ENCODE measurements at places on chromosomes 16 and 17.

GRCh38 chr16:23947838-23948237, 112.1 kb downstream of the PRKCB start:
- no peak for DNase-seq

DNA sequence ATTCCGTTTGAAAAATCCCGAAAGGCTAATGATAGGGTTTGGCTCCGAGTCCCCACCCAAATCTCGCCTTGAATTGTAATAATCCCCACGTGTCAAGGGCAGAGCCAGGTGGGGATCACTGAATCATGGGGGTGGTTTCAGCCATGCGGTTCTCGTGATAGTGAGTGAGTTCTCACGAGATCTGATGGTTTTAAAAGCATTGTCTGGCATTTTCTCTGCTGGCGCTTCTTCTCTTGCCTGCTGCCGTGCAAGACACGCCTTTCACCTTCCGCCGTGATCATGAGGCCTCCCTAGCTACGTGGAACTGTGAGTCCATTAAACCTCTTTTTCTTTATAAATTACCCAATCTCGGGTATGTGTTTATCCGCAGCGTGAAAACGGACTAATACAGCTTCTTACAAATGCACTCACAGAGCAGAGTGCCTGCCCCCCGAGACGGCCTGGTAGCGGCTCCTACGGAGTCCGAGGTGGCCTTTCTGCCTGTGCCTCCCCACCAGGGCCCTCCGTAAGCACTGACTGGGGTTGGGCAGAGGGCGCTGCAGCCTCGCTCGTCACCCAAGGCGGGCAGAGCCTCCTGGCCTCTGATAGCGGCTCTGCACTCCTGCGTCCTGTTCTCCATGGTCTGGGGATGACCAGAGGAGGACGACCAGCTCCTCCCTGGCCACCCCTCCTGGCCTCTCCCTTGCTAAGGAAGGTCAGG, 131.7 kb downstream of the FOXL1 start:
- DNase-seq, result no peak

GRCh38 chr17:3657588-3657869, 10.8 kb downstream of the TAX1BP3 start:
- DNase-seq, result no peak

DNA sequence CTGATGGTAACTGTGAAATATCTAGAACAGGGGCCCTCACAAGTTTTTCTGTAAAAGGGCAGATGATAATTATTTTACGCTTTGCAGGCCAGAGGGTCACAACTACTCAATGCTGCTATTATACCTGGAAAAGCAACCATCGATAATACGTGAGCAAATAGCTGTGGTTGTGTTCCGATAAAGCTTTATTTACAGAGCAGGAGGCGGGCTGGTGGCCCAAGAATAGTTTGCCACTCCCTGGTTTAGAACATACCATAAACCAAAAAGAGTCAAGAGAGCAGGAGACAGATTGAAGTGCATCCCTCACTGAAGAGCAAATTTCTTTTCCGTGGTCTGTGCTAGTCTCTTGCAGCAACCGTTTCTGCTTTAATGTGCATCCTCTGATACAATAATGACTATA, 77.9 kb upstream of the DYNLRB2 start:
- no peak for DNase-seq

- no peak for DNase-seq
Observed at GRCh38 chr17:11366272-11366850, 125.3 kb downstream of the SHISA6 start.

DNA sequence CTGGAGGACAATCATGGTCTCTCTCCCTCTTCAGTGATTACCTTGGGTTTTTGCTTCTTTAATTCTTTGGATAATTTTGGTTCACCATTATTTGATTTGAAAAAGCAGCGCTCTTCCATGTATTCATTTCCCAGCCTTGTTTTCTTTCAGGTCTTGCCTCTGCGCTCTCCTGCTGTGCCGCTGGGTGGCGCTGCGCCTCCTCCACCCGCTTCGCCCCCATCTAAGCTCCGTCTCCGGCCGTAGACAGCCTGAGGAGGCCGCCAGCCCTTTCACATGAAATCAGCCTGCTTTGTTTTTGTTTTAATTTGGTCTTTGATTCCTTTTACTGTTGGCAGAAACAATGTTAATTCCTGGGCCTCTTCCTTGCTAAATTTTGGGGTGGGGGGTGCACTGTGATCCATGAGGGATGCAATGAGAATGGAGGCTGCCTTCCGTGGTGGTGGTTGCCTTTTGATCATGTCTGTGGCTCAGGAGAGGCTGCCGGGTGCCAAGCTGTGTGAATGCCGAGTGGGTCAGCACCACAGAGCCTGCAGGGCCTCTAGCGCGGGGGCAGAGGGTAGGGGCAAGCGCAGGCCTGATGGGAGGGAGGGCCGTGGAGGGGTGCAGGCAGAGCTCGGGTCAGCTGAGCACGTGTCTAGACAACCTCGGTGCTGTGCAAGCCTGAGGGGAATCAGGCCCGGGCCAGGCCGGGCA, 64.1 kb downstream of the PLD6 start:
- peak; percentile 78 for DNase-seq

GRCh38 chr16:60204181-60204580, 1470.1 kb upstream of the GOT2 start:
- DNase-seq, result no peak

GRCh38 chr16:16033208-16033717, 83.8 kb downstream of the ABCC1 start:
- no peak for DNase-seq

GRCh38 chr17:63039899-63040602, 74.0 kb downstream of the TANC2 start:
- no peak for DNase-seq

- no peak for DNase-seq
Observed at GRCh38 chr16:73159296-73159695, 111.4 kb upstream of the ZFHX3 start.

- no peak for DNase-seq
Observed at GRCh38 chr16:55487048-55487803, 8.2 kb downstream of the MMP2 start.

GRCh38 chr17:57915544-57915943, 39.7 kb downstream of the CUEDC1 start:
- no peak for DNase-seq

DNA sequence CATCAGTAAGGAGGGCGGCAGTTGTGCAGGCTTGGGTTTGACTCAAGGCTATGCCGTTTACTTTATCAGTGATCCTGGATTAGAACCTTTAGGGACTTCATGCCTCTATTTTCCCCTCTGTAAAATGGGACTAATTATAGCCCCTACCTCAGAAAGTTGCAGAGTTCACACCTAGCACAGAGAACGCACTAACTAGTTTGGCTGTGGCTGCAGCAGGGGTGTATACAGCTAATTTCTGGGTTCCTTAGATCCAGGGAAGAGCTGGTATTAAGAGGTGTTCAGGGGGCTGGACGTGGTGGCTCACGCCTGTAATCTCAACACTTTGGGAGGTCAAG, 267.3 kb downstream of the CPPED1 start:
- DNase-seq, result no peak

DNA sequence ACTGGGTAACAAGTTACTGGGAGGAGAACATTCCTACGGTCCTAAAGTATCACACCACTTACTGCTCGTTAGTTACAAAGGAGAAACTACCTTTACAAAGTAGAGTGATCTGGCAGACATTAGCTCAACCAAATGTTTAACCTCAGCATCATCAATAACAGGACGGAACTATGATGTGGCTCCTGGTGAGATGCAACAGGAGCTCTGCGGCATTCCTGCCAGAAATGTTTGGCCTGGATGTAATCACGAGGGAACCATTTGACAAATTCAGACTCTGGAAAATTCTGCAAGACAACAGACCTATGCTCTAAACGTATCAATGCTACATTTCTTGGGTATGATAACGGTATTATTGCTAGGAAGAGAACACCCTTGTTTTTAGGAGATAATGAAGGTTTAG, 80.4 kb downstream of the MRM3 start:
- no peak for DNase-seq

DNA sequence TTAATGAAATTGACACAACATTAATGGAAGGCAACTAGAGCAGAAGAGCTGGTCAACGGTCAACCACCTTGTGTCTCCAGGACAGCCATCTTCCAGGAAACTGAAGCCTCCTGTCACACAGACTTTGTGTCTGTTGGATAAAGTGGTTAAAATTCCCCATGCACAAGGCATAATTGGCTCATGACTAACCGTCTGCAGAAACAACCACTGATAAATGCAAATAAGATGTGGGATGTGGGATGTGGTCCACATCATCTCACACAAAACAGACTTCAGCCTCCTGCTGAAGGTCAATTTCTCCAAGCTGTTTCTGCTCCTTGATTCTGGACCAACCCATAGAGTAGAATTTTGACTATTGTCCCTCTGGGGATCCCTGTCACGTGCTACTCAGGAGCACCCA, 26.9 kb upstream of the XYLT1 start:
- no peak for DNase-seq

- DNase-seq, result no peak
Observed at GRCh38 chr17:59651346-59651745, 31.7 kb downstream of the CLTC start.

GRCh38 chr16:71807905-71808592, 585 bp downstream of the AP1G1 start:
- DNase-seq, result peak; percentile 6

- DNase-seq, result no peak
Observed at GRCh38 chr16:67370661-67371060, 22.6 kb downstream of the TPPP3 start.

DNA sequence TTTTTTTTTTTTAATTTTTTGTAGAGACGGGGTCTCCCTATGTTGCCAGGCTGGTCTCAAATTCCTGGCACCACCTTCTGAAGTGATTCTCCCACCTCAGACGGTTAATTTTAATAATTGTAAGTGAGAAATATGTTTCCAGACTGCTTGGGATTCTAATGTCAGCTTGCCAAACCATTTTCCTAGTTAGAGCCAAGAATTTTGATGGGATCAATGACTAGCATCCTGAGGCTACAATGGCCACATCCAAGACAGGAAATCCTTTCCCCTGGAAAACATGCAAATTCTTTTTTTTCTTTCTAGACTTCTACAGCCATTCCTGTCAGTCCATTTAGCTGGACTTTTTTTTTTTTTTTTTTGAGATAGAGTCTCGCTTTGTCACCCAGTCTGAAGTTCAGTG, 32.6 kb downstream of the IGF2BP1 start:
- no peak for DNase-seq

DNA sequence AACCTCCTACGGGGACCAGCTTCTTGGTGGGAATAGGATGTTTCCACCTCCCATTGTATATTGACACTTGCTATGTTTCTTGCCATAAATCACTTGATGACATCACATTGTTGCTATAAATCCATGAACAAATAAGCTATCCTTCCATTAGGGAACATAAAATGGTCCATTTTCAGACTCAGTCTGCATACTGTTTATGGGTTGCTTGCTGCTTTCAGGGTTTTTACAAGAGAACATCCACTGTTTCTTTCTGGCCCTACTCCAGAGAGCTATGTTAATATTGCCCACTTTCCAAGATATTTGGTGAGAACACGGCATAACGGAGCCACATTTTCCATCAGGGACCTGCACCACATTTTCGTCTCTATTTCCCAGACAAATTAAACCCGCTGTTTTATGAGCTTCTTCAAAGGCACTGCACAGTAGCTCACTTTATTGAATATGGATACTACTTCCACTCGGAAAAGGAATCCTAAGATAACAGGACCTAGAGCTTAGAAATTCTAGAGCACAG, 800.2 kb downstream of the KCNJ2 start:
- DNase-seq, result no peak

DNA sequence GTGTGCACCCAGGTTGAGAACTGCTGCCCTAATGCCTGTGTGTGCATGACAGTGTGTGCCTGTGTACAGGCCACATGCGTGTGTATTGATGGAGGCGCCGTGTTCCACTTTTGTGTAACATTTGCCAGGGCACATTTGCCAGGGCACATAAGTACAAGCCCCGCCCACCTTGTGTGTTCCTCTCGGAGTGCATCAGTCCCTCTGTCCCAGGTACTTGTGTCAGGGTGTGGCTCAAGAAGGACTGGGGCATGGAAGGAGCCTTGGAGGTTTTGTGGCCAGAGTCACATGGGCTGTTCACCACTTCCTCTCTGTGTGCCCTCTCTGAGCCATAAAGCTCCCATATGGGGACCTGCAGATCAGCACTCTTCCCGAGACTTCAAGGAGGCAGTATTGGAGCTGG, 73.9 kb downstream of the MRM1 start:
- no peak for DNase-seq

GRCh38 chr16:53064081-53064578, 9.3 kb downstream of the CHD9 start:
- no peak for DNase-seq

GRCh38 chr16:12951392-12951791, 50.0 kb downstream of the SHISA9 start:
- no peak for DNase-seq

DNA sequence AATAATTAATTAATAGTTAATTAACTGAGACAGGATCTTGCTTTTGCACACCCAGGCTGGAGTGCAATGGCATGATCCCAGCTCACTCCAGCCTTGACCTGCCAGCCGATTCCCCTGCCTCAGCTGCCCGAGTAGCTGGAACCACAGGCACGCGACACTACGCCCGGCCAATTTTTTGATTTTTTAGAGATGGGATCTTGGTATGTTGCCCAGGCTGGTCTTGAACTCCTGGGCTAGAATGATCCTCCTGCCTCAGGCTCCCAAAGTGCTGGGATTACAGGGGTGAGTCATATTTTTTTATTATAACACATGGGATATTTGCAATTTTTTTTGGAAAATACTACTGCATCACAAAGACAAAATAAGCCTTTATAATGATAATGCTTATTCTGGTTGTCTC, 30.4 kb upstream of the BCAR1 start:
- DNase-seq, result no peak

DNA sequence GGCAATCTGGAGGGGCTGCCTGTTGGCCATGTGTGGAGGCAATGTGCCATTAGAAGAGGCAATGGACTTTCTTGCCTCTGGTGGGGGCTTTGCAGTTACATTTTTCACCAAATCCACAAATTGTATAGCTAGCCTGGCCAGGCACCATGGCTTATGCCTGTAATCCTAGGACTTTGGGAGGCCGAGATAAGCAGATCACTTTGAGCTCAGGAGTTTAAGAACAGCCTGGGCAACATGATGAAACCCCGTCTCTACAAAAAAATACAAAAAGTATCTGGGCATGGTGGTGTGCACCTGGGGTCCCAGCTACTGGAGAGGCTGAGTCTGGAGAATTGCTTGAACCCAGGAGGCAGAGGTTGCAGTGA, 2.7 kb upstream of the RNF112 start:
- DNase-seq, result no peak

DNA sequence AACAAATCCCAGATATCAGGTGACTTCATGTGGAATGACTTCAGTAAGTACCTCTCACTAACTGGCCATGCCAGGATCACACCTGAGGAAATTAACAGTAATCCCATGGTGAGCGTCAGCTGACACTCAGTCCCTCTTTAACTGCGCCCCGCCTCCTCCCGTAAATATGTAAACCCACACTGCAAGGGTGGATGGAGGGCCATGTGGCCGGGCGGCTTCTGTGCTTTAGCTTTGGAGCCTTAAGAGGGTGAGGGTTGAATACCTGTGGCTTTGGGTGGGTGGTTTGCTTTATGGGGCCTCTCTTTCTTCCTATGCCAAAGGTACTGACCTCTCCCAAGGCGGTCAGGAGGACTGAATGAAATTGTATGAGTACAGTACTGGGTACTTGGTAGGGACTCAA, 141.7 kb downstream of the MRM1 start:
- DNase-seq, result no peak

GRCh38 chr16:87582216-87582965, 19.9 kb upstream of the JPH3 start:
- no peak for DNase-seq

All from endothelial cell (in vitro differentiated cells).